ENCODE measurements at places on chromosomes 16 and 17.

- no peak for DNase-seq
Observed at GRCh38 chr16:14509055-14509454, 121.0 kb downstream of the PARN start.

DNA sequence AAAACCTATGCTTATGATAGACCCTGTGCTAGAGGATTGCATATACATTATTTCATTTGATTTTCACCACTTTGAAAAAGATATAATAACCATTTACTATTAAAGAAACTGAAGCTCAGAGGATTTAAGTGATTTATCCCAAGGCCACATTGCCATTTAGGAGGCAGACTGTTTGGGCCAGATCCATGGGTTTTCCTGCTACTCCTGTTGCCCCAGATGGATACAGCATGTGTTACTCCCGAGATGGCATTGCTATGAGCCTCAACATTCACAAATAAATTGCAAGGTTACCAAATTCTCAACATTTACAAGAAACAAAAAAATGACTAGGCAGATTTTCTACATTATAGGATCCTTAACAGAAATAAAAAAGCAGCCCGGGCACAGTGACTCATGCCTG is 322.1 kb upstream of the SOX9 start:
- no peak for DNase-seq

DNA sequence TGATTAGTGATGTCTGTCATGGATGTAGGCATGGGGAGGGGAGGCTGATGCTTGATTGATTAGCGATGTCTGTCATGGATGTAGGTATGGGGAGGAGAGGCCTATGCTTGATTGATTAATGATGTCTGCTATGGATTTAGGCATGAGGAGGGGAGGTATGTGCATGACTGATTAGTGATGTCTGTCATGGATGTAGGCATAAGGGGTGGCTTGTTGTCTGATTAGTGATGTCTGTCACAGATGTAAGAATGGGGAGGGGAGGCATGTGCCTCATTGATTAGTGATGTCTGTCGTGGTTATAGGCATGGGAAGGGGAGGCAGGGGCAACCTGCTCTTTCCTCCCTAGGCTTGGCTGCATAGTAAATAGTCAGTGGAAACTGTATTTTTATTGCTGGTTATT is 409.4 kb downstream of the HAPSTR1 start:
- DNase-seq: no peak

DNA sequence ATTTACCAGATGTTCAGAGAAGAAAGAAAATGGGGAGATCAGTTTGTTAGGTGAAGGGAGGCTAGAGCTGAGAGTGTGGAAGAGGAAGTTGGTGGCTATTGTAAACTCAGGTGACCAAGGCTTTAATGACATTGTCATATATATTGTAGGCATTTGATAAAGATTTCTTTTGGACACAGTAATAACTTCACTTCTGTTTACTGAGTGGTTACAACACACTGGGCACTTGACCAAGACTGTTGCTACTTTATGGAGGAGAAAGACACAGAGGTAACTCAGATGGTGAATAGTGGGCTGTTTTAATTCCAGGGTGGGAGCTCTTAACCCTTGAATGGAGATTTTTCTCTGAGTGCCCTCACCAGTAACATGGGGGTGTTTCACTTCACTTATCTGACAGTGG is 46.0 kb downstream of the TNRC6A start:
- no peak for DNase-seq

GRCh38 chr16:68481636-68482035 is 33.3 kb upstream of the SMPD3 start:
- no peak for DNase-seq

- DNase-seq: no peak
Observed at GRCh38 chr17:2410951-2411350, 10.1 kb upstream of the MNT start.

GRCh38 chr17:1607971-1608320 is 20.7 kb downstream of the SLC43A2 start:
- no peak for DNase-seq
